ENCODE measurements at places on chromosomes 2 and 18. TPM values are rescaled to one million over a fixed set of nuclear protein-coding genes. Genes with fewer than 3 reads are reported as not detected.

STK39 gene
- total RNA-seq = 12.6 TPM

DNA sequence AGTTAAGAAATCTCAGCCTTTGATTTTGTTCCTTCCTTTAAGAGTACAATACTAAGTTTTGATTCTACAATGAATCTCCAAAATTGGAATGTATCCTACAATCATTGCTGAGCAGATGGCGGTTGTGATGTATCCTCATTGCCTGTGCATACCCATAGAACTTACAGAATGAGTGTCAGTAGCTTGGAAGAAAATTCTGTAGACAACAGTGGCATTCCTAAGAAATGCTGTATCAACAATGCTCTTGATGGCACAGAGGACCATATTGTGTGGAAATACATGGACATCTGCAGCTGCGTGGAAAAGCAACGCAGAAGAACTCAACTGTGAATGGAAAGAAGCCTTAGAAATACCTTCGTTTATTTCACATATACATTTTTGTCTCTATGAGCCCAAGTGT, 30.2 kb downstream of the GAREM1 start:
- no peak for DNase-seq
- no peak overlapping the region for H3K4me3 ChIP-seq
- H3K4me1 ChIP-seq = peaks cover 4% of the 10 kb centered on the region

- no peak overlapping the region for H3K27ac ChIP-seq
- DNase-seq = no peak
- no peaks in the 10 kb centered on the region for H3K4me1 ChIP-seq
- no peaks in the 10 kb centered on the region for H3K27me3 ChIP-seq
- no peak overlapping the region for H3K4me3 ChIP-seq
Measured at GRCh38 chr18:73214970-73215369, 347.2 kb upstream of the NETO1 start.

CRYBA2 gene
- total RNA-seq = not detected

DNA sequence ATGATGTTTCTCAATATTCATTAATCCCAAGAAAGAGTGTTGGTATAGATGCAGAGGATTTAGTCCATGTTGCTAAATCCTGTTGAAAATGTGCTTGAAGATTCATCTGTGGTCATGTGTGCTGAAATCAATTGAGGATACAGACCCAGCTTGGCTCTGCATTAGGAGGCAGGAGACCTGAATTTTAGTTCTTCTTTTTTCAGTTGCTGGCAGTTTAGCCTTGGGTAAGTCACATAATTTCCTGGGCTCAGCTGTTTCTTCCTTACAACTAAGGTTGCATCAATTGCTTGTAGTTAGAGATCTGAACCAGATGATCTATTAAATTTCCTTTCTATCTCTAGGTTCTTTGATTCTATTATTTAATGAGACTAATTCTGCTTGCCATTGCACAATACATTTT, 54.4 kb downstream of the SETBP1 start:
- no peak for DNase-seq
- peaks cover 18% of the 10 kb centered on the region for H3K4me1 ChIP-seq
- H3K27ac ChIP-seq = no peak overlapping the region
- H3K4me3 ChIP-seq = no peak overlapping the region
- H3K27me3 ChIP-seq = no peaks in the 10 kb centered on the region

DNA sequence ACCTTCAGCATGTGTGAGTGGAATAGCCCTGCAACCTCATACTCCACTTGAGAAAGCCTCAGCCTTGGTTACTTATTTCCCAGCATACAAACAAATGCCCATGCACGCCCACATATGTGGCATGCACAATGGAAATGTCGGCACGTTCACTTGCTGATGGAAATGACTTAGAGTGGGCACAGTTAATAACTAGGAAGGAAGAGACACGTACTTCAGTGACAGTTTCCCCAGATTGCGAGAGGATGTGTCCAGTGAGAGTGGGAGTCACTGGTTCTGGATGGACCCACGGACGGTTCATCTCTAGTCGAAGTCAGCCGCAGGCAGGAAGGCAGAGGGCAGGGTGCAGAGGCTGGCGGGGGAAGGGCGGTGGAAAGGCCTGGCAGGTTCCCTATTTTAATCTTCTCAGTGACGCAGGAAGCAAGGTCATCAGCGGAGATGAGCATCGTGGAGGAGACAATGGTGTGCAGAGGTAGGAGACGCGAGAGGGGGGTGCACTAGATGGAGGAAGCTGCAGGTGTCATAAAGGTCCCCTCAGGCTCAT, 350.7 kb upstream of the MYT1L start:
- no peak overlapping the region for H3K27ac ChIP-seq
- DNase-seq = no peak
- H3K4me3 ChIP-seq = no peak overlapping the region
- no peaks in the 10 kb centered on the region for H3K4me1 ChIP-seq
- no peaks in the 10 kb centered on the region for H3K27me3 ChIP-seq
- H3K36me3 ChIP-seq = no peaks in the 10 kb centered on the region

- H3K27me3 ChIP-seq = no peaks in the 10 kb centered on the region
- peaks cover 13% of the 10 kb centered on the region for H3K4me1 ChIP-seq
- H3K4me3 ChIP-seq = no peak overlapping the region
- H3K36me3 ChIP-seq = no peaks in the 10 kb centered on the region
- no peak for DNase-seq
Measured at GRCh38 chr2:24779116-24779515, 14.1 kb downstream of the PTRHD1 start.

CNGA3 gene
- total RNA-seq = 0.18 TPM

- no peaks in the 10 kb centered on the region for H3K36me3 ChIP-seq
- no peaks in the 10 kb centered on the region for H3K27me3 ChIP-seq
- H3K4me3 ChIP-seq = no peak overlapping the region
- no peaks in the 10 kb centered on the region for H3K4me1 ChIP-seq
- no peak overlapping the region for H3K27ac ChIP-seq
- no peak for DNase-seq
Measured at GRCh38 chr2:108074946-108075345, 88.6 kb downstream of the SLC5A7 start.

- H3K27me3 ChIP-seq = no peaks in the 10 kb centered on the region
- H3K4me1 ChIP-seq = peaks cover 33% of the 10 kb centered on the region
- H3K27ac ChIP-seq = peak within 1 kb of the TSS; percentile 95
- DNase-seq = peak; percentile 85
- peaks cover 20% of the 10 kb centered on the region for H3K36me3 ChIP-seq
Measured at GRCh38 chr2:32277674-32278477, at the start of gene YIPF4. Gene YIPF4 (plus strand): TSS chr2:32277904. CDS start chr2:32278156, 252 bp downstream.

DNA sequence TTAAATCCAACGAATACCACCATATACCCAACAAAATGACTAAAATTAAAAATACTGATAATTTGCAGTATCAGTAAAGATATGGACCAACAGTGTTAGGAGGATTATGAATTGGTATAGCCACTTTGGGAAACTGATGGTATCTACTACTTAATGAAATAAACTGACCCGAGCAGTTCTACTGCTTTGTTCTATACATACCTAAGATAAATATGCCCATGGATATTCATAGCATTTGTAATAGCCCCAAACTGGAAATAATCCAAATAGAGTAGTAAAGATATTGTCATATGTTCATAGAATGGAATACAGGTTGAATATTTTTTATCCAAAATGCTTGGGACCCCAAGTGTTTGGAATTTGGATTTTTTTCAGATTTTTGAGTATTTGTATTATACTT, 20.7 kb downstream of the PPP1CB start:
- H3K36me3 ChIP-seq = peaks cover 9% of the 10 kb centered on the region
- no peak overlapping the region for H3K27ac ChIP-seq
- peaks cover 63% of the 10 kb centered on the region for H3K4me1 ChIP-seq
- no peaks in the 10 kb centered on the region for H3K27me3 ChIP-seq

GRCh38 chr2:20862850-20863249, 39.9 kb upstream of the LDAH start:
- H3K27ac ChIP-seq = no peak overlapping the region
- H3K4me3 ChIP-seq = no peak overlapping the region
- DNase-seq = no peak
- H3K27me3 ChIP-seq = no peaks in the 10 kb centered on the region

SP140L gene
- total RNA-seq = 34.0 TPM

DNA sequence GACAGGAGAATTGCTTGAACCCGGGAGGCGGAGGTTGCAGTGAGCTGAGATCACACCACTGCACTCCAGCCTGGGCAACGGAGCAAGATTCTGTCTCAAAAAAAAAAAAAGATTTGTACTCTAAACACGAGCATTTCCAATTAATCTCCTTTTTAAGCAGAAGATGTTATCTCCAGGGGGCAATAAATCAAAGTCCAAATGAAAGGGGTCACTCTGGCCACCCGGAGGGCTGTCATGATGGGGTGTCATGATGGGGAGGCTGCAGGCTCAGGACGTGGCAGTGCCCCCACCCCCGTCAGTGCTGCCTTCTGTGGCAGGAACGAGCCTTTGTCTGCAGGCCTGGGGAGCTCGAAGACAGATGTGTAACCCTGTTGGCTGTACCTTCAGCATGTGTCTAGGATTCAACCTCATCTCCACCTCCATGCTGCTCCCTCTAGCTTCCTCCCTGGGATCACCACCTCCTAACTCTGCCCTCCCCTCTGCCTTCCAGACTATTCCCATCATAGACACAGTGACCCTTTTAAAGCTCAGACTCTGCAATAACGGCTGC, 76.9 kb upstream of the YWHAQ start:
- H3K36me3 ChIP-seq = no peaks in the 10 kb centered on the region
- no peak for DNase-seq
- no peak overlapping the region for H3K4me3 ChIP-seq
- no peak overlapping the region for H3K27ac ChIP-seq
- no peaks in the 10 kb centered on the region for H3K27me3 ChIP-seq

DNA sequence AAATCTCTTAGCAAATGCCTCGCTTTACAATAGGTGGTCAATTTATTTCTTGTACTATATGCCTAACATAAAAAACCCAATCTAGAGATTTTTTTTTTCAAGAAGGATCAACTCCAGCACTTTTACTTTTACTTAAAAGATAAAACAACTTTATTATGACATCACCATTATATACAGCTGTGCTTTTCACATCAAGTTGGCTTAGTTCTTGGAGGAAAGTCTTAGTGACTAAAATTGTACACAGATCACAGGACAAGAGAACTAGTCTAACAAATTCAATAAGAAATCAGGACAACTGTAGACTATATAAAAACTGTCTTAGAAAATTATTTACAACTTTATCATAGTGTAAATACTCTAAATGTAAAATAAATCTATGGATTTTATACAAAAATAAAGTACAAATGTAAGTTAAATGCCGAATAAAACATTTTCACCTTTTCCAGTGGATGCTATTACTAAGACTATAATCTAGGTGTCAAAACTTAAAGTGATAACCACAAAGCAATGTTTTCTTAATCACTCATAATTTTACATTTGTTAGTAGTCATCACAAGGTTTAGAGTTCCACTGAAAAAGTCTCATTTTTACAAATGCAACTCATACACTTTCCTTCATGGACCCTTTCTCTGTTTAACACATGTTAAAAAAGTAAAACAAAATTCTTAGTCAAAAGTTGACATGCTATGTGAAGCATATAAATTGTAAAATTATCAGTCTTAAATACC, 5.4 kb upstream of the CD302 start:
- no peak overlapping the region for H3K27ac ChIP-seq
- H3K27me3 ChIP-seq = no peaks in the 10 kb centered on the region
- peaks cover 10% of the 10 kb centered on the region for H3K4me1 ChIP-seq
- no peak for DNase-seq

GRCh38 chr2:223841436-223842190, 4.2 kb upstream of the AP1S3 start:
- no peak for DNase-seq
- H3K27ac ChIP-seq = peak overlapping the region; percentile 18
- no peaks in the 10 kb centered on the region for H3K27me3 ChIP-seq
- no peaks in the 10 kb centered on the region for H3K36me3 ChIP-seq
- H3K4me1 ChIP-seq = peaks cover 3% of the 10 kb centered on the region

GIGYF2 gene
- total RNA-seq = 67.6 TPM

TUBA3D gene
- not detected for total RNA-seq

SGO2 gene
- total RNA-seq = 2.8 TPM

- H3K4me3 ChIP-seq = no peak overlapping the region
- no peak for DNase-seq
- H3K27me3 ChIP-seq = no peaks in the 10 kb centered on the region
- no peaks in the 10 kb centered on the region for H3K36me3 ChIP-seq
- no peak overlapping the region for H3K27ac ChIP-seq
Measured at GRCh38 chr18:74434466-74434865, 22.6 kb downstream of the DIPK1C start.

CLEC4F gene
- total RNA-seq = 0.71 TPM

CTIF gene
- 54.8 TPM for total RNA-seq

DSC3 gene
- 0.24 TPM for total RNA-seq

GRCh38 chr18:40904295-40904694, 1050.7 kb upstream of the PIK3C3 start:
- H3K4me1 ChIP-seq = no peaks in the 10 kb centered on the region
- no peak overlapping the region for H3K27ac ChIP-seq
- no peak overlapping the region for H3K4me3 ChIP-seq
- no peaks in the 10 kb centered on the region for H3K36me3 ChIP-seq

B3GNT2 gene
- 38.0 TPM for total RNA-seq

DNA sequence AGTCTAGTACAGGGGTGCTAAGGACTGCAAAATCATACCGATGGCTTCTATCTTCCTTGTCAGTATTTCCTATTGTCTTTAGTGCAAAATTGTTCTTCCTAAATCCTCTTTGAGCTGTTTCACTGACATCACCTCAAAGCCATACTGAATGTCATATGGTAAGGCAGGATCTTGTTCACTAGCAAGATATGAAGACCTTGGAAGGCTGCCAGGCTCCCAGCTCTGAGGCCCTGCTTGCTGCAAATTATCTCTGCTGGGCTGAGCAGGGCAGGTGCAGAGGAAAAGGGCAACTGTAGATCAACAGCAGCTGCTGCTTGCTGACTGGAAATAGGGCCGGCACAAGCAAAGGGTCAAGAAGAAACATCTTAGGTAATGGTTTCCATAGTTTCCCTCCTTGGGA, 58.2 kb downstream of the PMAIP1 start:
- no peaks in the 10 kb centered on the region for H3K4me1 ChIP-seq
- no peaks in the 10 kb centered on the region for H3K27me3 ChIP-seq
- DNase-seq = no peak
- H3K4me3 ChIP-seq = no peak overlapping the region
- no peaks in the 10 kb centered on the region for H3K36me3 ChIP-seq

GRCh38 chr2:64649626-64650025, 4.1 kb downstream of the SERTAD2 start:
- peak overlapping the region; percentile 20 for H3K27ac ChIP-seq
- H3K4me1 ChIP-seq = peaks cover 66% of the 10 kb centered on the region
- H3K27me3 ChIP-seq = no peaks in the 10 kb centered on the region
- no peak for DNase-seq
- no peaks in the 10 kb centered on the region for H3K36me3 ChIP-seq
- H3K4me3 ChIP-seq = no peak overlapping the region

- peaks cover 7% of the 10 kb centered on the region for H3K4me1 ChIP-seq
- H3K4me3 ChIP-seq = no peak overlapping the region
- no peaks in the 10 kb centered on the region for H3K27me3 ChIP-seq
- no peak for DNase-seq
- H3K27ac ChIP-seq = peak overlapping the region; percentile 74
Measured at GRCh38 chr2:74576863-74577229, 22.3 kb downstream of the DOK1 start.

GRCh38 chr2:162166174-162166573, 14.1 kb upstream of the GCG start:
- no peak overlapping the region for H3K27ac ChIP-seq
- no peak for DNase-seq
- H3K27me3 ChIP-seq = no peaks in the 10 kb centered on the region
- no peaks in the 10 kb centered on the region for H3K4me1 ChIP-seq
- H3K4me3 ChIP-seq = no peak overlapping the region
- H3K36me3 ChIP-seq = no peaks in the 10 kb centered on the region
